Naive B cell (primary cell): ENCODE measurements at places on chromosomes 5 and 9.

- DNase-seq = no peak
Measured at GRCh38 chr5:3912790-3913189, 317.2 kb downstream of the IRX1 start.

- no peak for DNase-seq
Measured at GRCh38 chr5:63726496-63726895, 235.7 kb downstream of the HTR1A start.

DNA sequence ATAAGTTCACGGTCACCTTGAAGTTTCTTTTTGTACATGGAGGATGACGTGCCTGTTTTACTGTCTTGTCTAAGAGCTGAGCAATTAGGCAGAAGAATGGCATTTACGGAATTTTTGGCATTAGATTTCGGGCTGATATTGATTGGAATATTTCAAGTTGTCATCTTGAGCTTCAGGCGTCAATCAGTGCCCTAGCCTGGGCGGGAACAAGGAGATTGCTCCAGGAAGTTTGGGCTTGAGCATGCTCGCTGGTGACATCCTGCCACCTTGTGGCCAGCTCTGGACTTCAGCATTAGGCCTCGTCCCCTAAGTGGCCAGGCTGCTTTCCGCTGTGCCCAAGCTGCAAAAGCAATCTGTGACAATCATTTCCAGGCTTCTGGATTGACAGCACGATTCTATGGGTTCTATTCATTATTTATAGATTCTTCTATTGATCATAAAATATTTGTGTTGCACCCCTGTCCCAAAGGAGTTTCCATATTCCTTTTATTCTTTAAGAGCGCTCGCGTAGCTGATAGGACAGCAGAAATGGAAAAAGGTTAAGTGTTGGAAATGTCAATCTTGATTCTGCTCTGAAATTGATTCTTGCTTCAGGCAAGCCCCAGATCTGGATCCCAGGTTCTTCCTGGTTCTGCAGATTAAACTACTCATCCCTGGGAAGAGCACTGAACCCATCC is 79.3 kb downstream of the SLC28A3 start:
- DNase-seq = peak; percentile 26

- DNase-seq = no peak
Measured at GRCh38 chr5:90518661-90519060, 10.7 kb downstream of the LYSMD3 start.

GRCh38 chr9:114308361-114308950 is 14.4 kb upstream of the ORM1 start:
- no peak for DNase-seq

- no peak for DNase-seq
Measured at GRCh38 chr5:178454303-178454702, 135.9 kb downstream of the COL23A1 start.

DNA sequence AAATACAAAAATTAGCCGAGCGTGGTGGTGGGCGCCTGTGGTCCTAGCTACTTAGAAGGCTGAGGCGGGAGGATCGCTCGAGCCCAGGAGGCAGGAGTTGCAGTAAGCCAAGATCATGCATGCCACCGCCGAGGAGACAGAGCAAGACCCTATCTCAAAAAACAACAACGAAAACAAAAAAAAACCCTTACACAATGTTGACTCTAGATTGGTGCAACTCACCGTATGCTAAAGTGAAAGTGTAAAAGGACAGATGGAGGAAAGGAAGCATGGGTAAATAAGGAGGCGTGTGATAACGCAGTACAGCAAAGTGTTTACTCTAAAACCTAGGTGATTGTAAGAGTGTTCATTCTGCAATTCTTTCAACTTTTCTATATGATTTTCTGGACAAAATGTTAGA is 15.9 kb upstream of the RUFY1 start:
- no peak for DNase-seq

GRCh38 chr5:178372142-178372571 is 139.6 kb upstream of the PHYKPL start:
- DNase-seq = no peak

GRCh38 chr5:96316017-96316416 is 117.0 kb downstream of the PCSK1 start:
- DNase-seq = no peak

- DNase-seq = no peak
Measured at GRCh38 chr9:37668116-37668601, 17.4 kb downstream of the FRMPD1 start.

GRCh38 chr5:53318303-53318702 is 162.1 kb upstream of the FST start:
- DNase-seq = no peak

- no peak for DNase-seq
Measured at GRCh38 chr5:23727271-23727670, 219.9 kb downstream of the PRDM9 start.
